Stimulated activated naive B cell treated with anti-CD40 and anti-IgM and Interleukin-4, amounts not matched to agents 10 μg/mL and 1 μg/mL and 100 μg/mL, for 72 hours (primary cell): ENCODE measurements at places on chromosomes 7 and 10.

DNA sequence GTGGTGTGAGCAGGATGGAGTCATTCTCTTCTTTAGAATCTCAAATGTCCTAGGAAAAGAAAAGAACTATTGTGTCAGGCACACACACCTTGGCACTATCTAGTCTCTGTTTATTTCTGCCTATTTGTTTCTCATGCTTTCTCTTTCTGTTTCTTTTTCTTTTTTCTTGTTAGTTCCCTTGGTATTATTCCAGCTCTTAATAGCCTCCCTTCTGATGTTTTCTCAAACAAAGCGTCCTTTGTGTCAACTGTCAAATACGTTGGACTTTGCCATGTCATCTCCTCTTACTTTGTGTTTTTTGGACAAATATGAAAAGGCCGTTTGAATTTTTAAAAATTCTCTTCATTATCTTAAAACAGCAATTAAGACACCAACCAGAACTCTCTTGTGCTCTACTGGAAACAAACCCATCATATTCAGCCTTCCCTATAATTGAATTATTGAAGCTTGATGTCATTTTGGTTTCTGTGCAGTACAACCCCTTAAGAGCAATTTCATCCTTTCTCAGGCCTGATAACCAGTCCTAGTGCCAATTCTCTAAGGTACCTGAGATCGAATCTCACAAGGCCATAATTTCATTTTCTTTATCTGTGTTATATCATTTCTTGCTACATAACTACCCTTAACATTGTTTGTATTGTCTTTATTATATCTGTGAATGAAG lies 497.8 kb upstream of the NRP1 start:
- no peak for DNase-seq

DNA sequence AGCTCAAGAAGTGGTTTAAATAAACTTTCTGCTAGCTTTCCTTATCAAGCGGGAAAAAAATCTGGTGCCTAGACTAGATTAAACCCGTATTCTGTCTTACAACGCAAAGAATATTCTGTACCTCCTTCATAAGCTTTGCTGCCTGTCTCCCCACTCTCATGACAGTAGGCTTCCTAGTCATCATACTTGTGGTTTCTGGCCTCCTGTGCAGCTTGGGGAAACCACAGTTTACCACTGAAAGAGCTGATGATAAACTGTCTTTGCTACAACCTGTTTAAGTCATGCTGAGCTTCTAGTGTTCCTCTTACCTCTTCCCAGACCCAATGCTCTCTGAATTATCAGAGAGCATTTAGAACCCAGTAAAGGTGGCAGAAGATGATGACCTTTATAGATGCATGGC lies 55.0 kb downstream of the PODXL start:
- no peak for DNase-seq

GRCh38 chr7:84196084-84196503 lies 1.5 kb upstream of the SEMA3A start:
- DNase-seq = no peak

- no peak for DNase-seq
These were observed 169.6 kb downstream of the TCERG1L start for GRCh38 chr10:131141645-131142516.

DNA sequence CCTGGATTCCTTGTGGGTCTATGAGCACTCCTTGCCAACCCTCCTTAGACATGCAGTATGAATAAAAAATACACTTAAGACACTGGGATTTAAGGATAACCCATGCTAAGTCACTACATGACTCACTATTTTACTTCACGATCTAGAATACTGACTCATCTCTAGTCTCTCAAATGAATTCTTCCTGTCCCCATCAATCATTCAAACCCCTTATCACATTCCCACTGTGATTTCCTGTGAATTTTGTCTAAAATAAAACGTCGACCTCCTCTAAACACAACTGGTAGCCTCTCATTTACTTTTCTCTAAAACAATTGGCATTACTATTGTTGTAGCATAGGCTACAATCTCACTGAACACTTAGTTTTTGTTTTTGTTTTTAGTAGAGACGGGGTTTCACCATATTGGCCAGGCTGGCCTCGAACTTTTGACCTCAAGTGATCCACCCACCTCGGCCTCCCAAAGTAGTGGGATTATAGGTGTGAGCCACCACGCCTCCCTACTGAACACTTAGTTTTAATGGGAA lies 3.9 kb upstream of the IQUB start:
- DNase-seq = no peak

- DNase-seq = no peak
These were observed 539.1 kb upstream of the FOXK1 start for GRCh38 chr7:4143006-4143405.

DNA sequence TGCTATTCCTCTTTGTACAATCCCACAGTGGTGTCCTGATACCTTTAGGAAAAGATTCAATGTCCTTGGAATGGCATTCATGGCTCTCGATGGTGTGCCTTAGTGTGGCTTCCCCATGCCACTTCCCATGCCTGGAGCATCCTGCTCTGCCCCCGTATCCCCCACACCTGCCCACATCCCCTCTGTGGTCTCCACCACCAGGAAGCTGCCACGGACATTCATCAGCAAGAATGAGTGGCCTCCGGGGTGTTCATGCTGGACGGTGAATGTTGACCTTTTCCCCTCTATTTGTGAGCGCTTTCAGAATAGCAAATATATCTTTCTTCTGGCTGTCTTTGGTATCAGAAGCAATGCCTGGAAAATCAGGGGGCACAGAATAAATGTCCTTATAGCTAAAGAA lies 262.0 kb upstream of the NRP1 start:
- DNase-seq = no peak

DNA sequence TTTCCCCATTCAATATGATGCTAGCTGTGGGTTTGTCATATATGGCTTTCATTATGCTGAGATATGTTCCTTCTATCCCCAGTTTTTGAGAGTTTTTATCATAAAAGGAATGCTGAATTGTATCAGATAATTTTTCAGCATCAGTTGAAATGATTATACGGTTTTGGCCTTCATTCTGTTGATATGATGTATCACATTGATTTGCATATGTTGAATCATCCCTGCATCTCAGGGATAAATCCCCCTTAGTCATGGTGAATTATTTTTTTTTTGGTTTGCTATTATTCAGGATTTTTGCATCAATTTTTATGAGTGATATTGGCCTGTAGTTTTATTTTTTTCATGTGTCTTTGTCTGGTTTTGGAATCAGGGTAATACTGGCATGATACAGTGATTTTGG lies 1152.3 kb upstream of the C7orf33 start:
- no peak for DNase-seq

DNA sequence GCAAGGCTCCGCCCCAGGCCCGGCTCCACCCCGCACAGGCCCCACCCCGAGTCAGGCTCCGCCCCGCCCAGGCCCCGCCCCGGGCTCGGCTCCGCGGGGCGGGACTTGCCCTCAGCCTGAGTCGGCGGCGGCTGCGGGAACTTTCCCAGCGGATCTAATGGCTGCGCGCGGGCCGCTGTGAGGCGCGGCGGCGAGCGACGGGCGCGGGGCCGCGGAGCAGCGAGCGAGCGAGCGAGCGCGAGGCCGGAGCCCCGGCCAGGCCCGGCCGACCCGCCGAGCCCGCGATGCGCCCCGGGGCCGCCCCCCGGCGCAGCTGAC lies at the start of gene INPP5A:
TSS of gene INPP5A (plus strand) at position 104 of the 318 bp plus-strand sequence. CDS start 310 bp downstream, outside the sequence.
- DNase-seq = no peak

DNA sequence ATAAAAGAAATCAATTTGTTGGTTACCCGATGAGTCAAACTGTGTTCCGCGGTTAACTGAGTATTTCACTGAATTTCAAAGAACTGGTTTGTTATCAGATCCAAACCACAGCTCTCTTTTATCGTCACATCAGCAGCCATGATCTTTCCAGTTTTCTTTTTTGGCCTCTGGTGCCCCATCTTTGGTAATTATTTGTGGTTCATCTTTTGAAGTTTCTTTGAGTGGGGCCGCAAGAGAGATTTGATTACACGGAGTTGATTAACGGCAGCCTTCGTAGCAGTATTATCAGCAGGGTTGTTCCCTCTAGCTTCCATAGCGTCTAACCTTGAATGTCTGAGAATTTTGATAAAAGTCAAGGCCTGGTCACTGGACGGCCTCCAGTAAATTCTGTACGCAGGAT lies 154.9 kb upstream of the TNRC18 start:
- no peak for DNase-seq

GRCh38 chr7:117673367-117673766 lies 193.5 kb downstream of the CFTR start:
- DNase-seq = no peak

- DNase-seq = no peak
These were observed 128.0 kb downstream of the SEMA3C start for GRCh38 chr7:80790877-80791276.

- DNase-seq = no peak
These were observed 53.1 kb upstream of the PDCD4 start for GRCh38 chr10:110818311-110819256.

- peak; percentile 12 for DNase-seq
These were observed 50.8 kb downstream of the PIK3CG start for GRCh38 chr7:106915873-106916272.

DNA sequence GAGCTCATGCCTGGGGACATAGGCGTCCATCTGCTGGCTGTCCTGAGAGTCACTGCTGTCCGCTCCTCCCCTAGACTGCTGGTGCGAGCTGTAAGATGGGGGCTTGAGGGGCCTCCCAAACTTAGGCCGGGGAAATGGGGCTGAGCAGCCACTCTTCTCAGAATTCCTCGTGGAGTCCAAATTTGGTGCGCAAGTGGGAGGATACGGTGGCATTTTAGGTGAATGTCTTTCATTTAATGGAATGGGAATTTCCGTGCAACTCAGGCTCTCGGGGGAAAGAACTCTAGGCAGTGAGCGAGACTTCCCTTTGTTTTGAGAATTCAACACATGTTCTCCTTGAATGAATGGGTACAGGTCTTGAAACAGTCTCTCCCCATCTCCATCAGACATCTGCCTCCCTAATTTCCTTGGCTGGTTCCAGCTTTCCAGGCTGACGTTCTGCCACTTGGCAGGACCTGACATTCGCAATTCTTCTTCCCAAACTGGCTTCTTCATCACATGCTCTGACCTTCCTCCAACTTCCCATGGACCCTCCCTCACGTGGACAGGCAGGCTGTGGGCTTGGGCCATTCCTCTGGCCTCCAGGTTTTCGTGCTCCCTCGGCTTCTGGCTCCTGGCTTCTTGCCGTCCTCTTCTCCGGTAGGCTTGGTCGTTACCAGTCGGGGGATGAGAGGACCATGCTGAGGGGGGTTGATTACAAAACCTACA lies 30.1 kb downstream of the JCAD start:
- no peak for DNase-seq

- peak; percentile 59 for DNase-seq
These were observed 34.8 kb downstream of the MGMT start for GRCh38 chr10:129501652-129502436.

DNA sequence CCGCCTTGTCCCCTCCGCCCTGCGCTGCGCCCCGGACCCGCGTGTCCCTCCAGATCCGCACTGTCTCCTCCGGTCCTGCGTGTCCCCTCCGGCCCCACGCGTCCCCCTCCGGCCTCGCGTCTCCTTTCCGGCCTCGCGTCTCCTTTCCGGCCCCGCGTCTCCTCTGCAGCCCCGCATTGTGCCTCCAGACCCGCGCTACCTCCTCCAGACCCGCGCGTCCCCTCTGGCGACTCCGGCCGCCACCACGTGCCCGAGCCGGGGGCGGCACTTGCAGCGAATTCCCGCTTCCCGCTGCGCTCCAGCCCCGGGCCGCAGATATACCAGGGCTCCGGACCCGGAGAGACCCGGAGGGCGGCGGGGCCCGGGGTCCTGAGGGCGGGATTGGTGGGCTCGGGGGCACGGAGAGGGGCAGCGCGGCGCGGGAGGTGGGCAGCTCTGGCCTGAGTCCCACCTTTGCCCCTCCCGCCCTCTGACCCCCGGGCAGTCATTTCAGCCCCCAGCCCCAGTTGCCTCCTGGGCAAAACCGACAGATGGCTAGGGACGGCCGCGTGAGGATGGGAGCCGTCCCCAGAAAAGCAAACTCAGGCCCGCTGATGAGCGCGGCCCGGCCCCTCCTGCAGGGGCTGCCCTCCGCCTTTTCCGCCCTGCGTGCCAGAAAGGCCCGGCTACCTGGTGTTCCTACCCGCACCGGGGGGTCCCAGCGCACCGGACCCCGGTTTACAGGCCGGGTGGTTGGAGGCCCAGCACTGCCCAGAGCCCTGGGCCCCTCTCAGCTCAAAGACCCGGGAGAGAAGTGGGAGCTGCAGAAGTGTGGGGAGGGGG lies 56.5 kb downstream of the RBM17 start:
- no peak for DNase-seq

GRCh38 chr10:110876000-110876399 lies 4.3 kb downstream of the PDCD4 start:
- no peak for DNase-seq

DNA sequence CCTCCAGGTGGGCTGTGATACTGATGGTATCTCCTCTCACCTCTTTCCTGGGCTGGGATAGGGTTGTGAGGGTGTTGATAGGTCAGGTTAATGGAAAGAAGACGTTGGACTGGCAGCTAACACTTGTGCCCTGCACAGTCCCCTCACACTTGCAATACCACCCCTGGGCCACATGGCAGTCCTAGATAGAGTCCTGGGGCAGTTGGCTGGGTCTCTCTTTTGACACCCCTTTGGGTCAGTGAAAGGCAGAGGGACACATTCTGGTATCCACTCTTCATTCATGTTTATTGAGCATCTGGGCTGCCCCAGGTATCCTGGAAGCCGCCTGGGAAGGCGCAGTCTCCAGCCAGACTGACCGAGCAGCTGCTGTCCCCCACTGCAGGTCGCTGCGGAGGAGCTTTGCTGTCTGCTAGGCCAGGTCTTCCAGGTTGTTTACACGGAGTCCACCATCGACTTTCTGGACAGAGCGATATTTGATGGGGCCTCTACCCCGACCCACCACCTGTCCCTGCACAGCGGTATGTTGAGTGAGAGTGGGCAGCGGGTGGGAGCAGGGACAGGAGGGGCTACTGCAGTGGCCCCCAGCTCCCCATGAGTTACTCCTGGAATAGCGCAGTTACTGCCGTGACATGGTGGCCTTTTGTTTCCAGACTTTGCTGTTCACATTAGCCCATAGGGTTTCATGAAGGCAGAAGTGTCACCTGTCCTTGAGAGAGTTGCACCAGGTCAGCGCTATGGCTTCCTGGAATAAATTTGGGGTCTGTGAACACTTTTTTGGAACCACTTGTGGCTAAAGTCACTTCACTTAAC lies 19.1 kb downstream of the NACAD start:
- DNase-seq = no peak

GRCh38 chr7:151413241-151413640 lies 3.4 kb upstream of the WDR86 start:
- DNase-seq = no peak

GRCh38 chr7:30176463-30177109 lies 41.8 kb downstream of the MTURN start:
- no peak for DNase-seq

DNA sequence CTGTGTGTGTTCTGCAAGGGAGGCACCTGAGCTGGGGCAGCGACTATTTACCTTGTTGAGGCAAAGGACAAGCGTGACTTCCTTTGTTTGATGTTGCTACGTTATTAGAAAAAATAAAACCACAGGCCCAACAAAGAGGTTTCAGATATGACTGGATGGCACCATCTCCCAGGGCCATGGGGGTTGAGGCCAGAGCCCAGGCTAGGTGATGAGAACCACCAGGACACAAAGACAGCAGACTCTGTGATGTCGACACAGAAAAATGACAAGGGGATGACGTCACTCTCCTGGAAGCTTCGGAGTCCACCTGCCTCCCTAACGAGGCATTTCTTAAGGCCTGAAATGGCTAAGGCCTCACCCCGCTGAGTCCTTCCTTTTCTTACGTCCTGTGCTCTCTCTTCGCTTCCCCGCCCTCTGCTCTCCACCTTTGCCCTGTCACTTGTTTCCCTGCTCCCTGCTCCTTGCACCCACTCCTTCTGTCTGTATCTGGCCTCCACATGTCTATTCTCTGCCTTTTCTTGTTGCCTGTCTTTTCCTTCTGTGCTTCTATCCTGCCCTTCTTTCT lies 83.0 kb upstream of the ADRB1 start:
- DNase-seq = peak; percentile 19

- DNase-seq = no peak
These were observed 124.0 kb downstream of the SDK1 start for GRCh38 chr7:3425087-3425486.
